ENCODE measurements at places on chromosomes 13 and 19. TPM values are rescaled to one million over a fixed set of nuclear protein-coding genes. Genes with fewer than 3 reads are reported as not detected.

GRCh38 chr13:75296641-75297040 lies 185.3 kb downstream of the TBC1D4 start:
- DNase-seq = no peak

DNA sequence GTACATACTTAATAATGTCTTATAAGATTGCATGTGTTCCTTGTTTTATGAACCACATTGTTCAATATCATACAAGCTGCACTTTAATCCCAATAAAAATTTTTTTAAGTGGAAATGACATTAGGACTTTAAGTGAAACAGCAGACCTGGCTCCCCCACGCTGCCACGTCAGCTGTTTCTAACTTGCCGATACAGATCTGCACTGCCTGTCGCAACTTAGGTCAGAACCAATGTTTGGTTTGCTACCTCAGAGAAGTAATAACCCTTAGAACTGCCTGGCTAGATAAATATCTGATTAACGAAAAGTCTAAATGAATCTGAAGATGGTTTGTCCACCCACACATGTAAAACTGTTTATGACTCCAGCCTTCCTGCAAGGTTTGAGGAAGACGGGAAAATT lies 327.5 kb upstream of the DACH1 start:
- DNase-seq = no peak

GRCh38 chr19:45767410-45767880 lies 1.6 kb downstream of the SIX5 start:
- peak; percentile 92 for DNase-seq

DNA sequence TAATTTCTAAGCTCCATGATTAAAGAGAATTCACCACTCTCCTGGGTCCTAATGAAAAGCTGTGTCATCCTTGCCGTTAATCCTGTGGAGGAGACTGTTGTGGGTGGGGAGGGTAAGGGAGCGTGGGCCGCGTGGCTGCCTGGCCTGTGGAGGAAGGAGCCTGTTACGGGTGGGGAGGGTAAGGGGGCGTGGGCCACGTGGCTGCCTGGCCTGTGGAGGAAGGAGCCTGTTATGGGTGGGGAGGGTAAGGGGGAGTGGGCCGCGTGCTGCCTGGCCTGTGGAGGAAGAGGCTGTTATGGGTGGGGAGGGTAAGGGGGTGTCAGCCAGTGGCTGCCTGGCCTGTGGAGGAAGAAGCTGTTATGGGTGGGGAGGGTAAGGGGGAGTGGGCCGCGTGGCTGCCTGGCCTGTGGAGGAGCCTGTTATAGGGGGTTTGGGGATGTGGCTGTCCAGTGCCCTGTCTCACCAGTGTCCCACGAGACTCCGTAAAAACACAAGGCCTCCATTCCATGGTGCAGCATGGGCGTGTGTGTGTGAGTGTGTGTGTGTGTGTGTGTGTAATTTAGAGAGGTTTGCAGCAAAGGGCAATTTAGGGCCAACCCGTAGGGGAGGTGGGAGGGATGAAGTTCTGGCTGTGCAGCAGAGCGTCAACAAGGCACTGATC lies 15.6 kb upstream of the DCUN1D2 start:
- DNase-seq = no peak

Gene TSSK6
- total RNA-seq = 0.25 TPM

All from GM23248 (cell line).